ENCODE measurements at places on chromosomes 5 and 9. TPM values are rescaled to one million over a fixed set of nuclear protein-coding genes. Genes with fewer than 3 reads are reported as not detected.

DNA sequence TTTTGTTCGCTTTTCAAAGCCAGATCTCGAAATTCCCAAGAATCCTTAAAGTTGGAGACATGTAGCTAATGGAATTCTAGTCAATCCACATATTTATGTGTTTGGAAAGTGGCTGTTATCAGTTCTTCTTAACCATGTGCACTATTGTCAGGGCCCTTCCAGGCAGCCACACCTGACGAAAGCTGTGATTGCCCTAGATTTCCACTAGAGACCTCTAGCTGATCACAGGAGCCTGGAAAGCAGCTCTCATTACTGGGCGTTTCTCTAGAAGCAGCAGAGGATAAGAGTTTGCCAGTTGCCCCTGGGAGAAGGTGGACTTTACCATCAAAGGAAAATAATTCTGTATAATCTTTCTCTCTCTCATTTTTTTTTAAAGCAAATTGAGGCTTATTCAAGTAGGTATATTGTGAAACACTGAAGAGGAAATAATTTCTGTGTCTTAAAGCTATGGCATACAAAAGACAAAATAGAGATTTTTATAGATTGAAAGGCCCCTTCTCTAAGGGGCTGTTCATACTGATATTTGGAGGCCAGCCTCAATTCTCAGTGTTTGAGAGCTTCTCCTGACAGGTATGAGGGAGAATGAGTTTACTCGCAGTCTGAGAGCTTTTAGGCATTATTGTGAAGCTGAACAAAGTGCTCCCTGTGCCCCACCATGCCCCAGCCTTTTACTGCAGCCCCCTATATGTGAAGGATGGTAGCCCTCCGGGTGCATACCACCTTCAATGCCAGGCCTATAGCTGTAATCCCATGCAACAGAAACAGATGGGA is 405.4 kb upstream of the ACTBL2 start:
- no peak overlapping the region for H3K4me3 ChIP-seq
- H3K4me1 ChIP-seq, result no peaks in the 10 kb centered on the region
- no peaks in the 10 kb centered on the region for H3K36me3 ChIP-seq
- H3K27me3 ChIP-seq, result no peaks in the 10 kb centered on the region
- no peak overlapping the region for H3K27ac ChIP-seq

The NME5 gene
- 6.7 TPM for total RNA-seq

The HINT1 gene
- total RNA-seq, result 300 TPM

DNA sequence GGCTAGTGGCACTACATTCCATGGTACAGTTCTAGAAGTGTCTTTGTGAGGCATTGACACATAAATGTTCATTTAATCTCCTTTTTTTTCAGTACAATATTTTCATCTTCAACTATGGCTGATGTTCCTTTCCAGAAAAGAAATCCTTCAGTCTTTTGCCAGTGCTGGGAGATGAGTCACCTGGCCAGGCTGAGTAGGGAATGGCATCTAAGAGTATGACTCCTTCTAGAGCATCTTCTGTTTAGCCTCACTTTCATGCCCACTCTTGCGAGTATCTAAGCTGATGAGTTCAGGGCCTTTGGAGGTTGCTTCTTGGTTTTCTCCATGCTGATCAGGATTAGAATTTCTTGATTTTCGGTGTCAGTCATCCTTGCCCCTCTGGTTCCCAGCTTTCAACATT is 124.4 kb downstream of the SLC28A3 start:
- H3K4me3 ChIP-seq, result no peak overlapping the region
- no peak for DNase-seq

DNA sequence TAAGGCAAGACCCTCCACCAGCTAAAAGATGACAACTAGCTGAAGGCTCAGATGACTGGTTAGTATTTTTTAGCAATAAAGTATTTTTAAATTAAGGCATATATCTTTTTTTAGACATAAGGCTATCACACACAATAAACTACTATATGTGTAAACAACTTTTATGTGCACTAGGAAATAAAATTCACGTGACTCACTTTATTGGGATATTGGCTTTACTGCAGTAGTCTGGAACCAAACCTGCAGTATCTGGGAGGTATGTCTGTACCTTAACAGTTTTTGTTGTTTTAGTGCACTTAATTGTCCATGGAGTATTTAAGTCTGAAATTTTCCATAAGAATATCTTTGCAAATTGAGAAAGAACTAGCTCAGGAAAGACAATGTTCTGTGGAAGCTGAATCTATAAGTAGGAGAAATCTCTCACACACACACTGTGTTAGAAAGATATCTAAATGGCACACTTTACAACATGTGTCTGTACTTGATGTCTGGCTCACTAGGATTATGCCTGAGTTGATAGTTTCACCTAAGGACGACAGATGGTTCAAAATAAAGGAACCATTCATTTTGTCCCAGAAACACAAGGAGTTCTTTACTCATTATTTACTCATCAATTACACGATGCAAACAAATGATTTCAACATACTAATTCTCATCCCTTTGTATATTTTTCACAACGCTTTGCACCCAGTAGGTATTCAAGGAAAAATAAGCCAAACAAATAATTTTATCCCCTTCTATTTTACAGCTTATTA is 4.6 kb downstream of the RAPGEF6 start:
- H3K4me3 ChIP-seq, result no peak overlapping the region
- DNase-seq, result no peak
- H3K27ac ChIP-seq, result no peak overlapping the region

- peaks cover 18% of the 10 kb centered on the region for H3K4me1 ChIP-seq
- no peak overlapping the region for H3K27ac ChIP-seq
- peak; percentile 73 for DNase-seq
- H3K27me3 ChIP-seq, result peaks cover 69% of the 10 kb centered on the region
- no peaks in the 10 kb centered on the region for H3K36me3 ChIP-seq
- H3K4me3 ChIP-seq, result no peak overlapping the region
Observed at GRCh38 chr9:36991516-36992134, 42.4 kb downstream of the PAX5 start.

DNA sequence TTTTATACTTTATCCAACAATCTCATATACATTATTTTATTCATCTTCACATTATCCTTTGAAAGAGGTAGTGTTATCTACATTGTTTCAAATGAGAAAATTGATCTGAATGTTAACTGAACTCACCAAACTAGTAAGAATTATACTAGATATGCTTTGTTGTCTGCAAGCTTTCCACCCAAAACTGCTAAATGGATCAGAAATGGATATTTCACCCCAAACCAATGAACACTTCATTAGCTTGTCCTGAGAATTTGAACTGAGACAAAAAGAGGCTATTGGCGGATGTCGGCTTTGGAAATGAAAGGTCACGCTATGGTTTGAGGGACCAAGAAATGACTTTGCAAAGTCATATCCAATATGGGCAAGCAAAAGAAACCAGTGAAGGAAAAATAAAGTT is 201.9 kb upstream of the TRPM3 start:
- no peak for DNase-seq
- H3K27me3 ChIP-seq, result no peaks in the 10 kb centered on the region
- H3K4me3 ChIP-seq, result no peak overlapping the region
- H3K36me3 ChIP-seq, result no peaks in the 10 kb centered on the region

DNA sequence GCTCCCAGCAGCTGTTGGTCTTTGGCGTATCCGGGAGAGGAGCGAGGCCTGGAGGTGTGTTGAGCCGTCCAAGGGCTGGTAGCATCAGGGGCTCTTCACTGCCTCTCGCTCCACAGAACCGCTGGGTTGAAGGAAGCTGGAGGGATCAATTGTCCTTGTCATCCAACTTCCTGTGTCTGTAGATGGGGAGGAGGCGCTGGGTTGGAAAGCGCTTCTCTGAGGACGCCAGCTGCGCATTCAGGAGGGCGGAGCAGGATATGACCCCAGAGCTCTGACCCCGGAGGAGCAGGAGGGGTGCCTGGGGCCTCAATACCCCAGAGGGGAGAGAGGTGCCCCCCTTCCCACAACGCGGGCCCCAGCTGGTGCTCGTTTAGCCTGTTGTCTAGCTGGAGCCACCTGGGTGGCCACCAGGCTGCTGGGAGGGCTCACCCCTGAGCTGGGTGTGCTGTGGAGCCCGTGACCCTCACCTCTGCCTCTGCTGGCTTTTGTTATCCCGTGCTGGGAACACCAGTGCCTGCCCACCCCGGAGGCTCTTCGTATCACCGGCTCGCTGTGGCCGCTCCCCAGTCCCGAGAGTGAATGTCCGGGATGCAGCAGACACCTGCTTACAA is 2.0 kb upstream of the DBH start:
- H3K27me3 ChIP-seq, result no peaks in the 10 kb centered on the region
- DNase-seq, result peak; percentile 59
- H3K4me1 ChIP-seq, result peaks cover 34% of the 10 kb centered on the region
- H3K36me3 ChIP-seq, result no peaks in the 10 kb centered on the region

GRCh38 chr5:33370466-33370859 is 70.3 kb upstream of the TARS1 start:
- DNase-seq, result no peak
- H3K27ac ChIP-seq, result no peak overlapping the region
- H3K36me3 ChIP-seq, result no peaks in the 10 kb centered on the region
- H3K27me3 ChIP-seq, result no peaks in the 10 kb centered on the region

DNA sequence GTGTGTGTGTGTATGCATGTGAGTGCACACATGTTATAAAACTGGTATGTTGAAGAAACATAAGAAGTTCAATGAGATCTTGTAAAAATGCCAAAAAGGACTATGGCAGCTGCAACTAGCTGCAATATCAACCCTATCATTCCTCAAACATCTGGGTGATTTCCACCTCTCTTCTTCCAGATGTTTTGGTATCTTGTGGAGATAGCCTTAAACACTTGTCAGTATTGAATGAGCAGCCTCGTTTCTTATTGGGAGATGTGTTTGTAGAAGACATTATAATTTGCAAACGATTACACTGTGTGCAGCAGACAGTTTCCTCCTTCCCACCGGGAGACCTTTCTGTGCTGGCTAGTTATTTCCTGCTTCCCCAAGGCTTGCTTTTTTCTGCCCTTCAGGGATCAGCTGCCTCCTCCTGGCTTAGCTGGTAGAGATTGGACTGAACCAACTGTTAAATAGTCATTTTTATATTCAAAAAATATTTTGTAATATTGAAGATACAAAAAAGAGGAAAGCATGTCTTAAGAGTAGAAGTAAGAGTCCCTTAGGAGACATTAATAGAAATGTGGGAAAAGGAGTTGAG is 168.4 kb upstream of the MPDZ start:
- no peaks in the 10 kb centered on the region for H3K27me3 ChIP-seq
- no peak overlapping the region for H3K27ac ChIP-seq
- H3K36me3 ChIP-seq, result no peaks in the 10 kb centered on the region
- DNase-seq, result no peak
- peaks cover 32% of the 10 kb centered on the region for H3K4me1 ChIP-seq
- no peak overlapping the region for H3K4me3 ChIP-seq

DNA sequence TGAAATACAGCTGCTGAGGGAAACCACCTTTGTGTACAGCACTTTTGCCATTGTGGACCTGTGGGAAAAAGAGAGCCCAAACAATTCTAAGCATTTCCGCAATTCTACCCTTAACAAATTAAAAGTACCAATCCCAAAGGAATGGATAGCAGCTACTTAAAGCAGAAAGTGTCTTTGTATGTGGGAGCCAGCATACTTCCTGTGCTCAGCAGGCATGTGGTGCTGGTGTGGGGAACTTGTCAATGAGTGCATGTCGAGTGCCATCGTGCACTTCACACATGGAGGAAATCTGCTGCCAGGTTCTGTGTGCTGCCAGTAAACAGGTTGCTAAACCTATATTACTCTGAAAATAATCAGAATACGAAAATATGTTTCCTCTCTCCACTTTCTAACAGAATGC is 399.0 kb downstream of the LRRC70 start:
- no peaks in the 10 kb centered on the region for H3K27me3 ChIP-seq
- H3K27ac ChIP-seq, result no peak overlapping the region
- DNase-seq, result peak; percentile 29
- no peak overlapping the region for H3K4me3 ChIP-seq
- no peaks in the 10 kb centered on the region for H3K4me1 ChIP-seq

- no peak overlapping the region for H3K27ac ChIP-seq
- DNase-seq, result no peak
- no peaks in the 10 kb centered on the region for H3K27me3 ChIP-seq
- H3K36me3 ChIP-seq, result no peaks in the 10 kb centered on the region
- no peak overlapping the region for H3K4me3 ChIP-seq
Observed at GRCh38 chr9:5851445-5851844, 18.5 kb upstream of the ERMP1 start.

GRCh38 chr9:112599732-112600131 is 113.1 kb downstream of the KIAA1958 start:
- DNase-seq, result no peak
- H3K27me3 ChIP-seq, result no peaks in the 10 kb centered on the region
- H3K4me3 ChIP-seq, result no peak overlapping the region
- no peak overlapping the region for H3K27ac ChIP-seq
- peaks cover 17% of the 10 kb centered on the region for H3K4me1 ChIP-seq
- H3K36me3 ChIP-seq, result no peaks in the 10 kb centered on the region

GRCh38 chr5:170148430-170149205 is 42.9 kb downstream of the FOXI1 start:
- DNase-seq, result no peak
- no peaks in the 10 kb centered on the region for H3K36me3 ChIP-seq
- H3K27me3 ChIP-seq, result no peaks in the 10 kb centered on the region
- H3K27ac ChIP-seq, result no peak overlapping the region
- no peak overlapping the region for H3K4me3 ChIP-seq
- no peaks in the 10 kb centered on the region for H3K4me1 ChIP-seq

DNA sequence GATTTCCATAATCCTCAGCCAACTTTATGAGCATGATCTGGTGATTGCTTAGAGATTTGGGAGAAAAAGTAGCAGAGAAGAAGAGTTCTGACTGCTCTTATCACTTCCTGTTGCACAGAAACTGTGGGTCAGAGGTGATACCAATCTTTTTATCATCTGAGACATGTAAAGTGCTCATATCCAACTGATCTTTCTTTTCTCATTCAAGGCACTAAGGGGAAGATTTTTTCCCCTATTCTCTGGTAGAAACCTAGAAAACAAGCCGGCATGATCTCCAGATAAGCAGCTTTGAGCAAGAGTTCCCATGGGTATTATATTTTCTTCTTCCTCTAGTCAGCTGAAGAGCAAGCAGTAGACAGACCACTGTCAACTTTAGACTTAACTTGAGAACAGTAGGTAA is 29.0 kb upstream of the GPR150 start:
- no peaks in the 10 kb centered on the region for H3K27me3 ChIP-seq
- H3K4me1 ChIP-seq, result no peaks in the 10 kb centered on the region
- H3K36me3 ChIP-seq, result no peaks in the 10 kb centered on the region
- no peak overlapping the region for H3K4me3 ChIP-seq

GRCh38 chr9:13078164-13078563 is 201.3 kb downstream of the MPDZ start:
- H3K36me3 ChIP-seq, result no peaks in the 10 kb centered on the region
- no peaks in the 10 kb centered on the region for H3K27me3 ChIP-seq
- no peak overlapping the region for H3K27ac ChIP-seq
- no peak for DNase-seq
- no peak overlapping the region for H3K4me3 ChIP-seq

The CPLANE1 gene
- 23.4 TPM for total RNA-seq

DNA sequence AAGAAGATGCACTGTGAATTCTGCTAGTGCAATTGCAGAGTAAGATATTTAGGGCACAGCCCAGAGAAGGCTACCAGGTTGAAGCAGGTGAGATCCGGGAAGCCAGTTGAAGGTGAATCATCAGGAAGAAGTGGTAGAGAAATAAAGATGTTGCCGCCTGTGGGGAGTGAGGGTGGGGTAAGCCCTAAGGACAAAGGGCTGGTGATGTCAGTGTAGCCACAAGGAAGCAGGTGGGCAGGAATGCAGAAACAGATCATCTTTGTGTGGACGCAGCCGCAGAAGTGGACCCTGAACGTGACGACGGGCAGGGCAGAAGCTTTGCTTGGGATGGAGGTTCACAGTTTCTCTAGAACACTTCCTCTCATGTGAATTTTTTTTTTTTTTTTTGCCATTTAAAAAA is 164.2 kb downstream of the ACTL7B start:
- H3K4me3 ChIP-seq, result no peak overlapping the region
- no peak for DNase-seq
- no peaks in the 10 kb centered on the region for H3K27me3 ChIP-seq
- H3K27ac ChIP-seq, result no peak overlapping the region
- H3K36me3 ChIP-seq, result no peaks in the 10 kb centered on the region

Measured in neural progenitor cell (in vitro differentiated cells).